GM12891 (cell line): ENCODE measurements at places on chromosomes 6 and 20.
A peak's percentile ranks its signal among the peaks of the same experiment; 100 is the strongest.

- no peak for DNase-seq
These were observed 93.0 kb upstream of the DOK5 start for GRCh38 chr20:54382419-54382818.

GRCh38 chr6:38755207-38755606 lies 40.1 kb downstream of the DNAH8 start:
- DNase-seq = no peak

GRCh38 chr6:166435574-166435973 lies 52.8 kb upstream of the MPC1 start:
- peak; percentile 33 for DNase-seq

DNA sequence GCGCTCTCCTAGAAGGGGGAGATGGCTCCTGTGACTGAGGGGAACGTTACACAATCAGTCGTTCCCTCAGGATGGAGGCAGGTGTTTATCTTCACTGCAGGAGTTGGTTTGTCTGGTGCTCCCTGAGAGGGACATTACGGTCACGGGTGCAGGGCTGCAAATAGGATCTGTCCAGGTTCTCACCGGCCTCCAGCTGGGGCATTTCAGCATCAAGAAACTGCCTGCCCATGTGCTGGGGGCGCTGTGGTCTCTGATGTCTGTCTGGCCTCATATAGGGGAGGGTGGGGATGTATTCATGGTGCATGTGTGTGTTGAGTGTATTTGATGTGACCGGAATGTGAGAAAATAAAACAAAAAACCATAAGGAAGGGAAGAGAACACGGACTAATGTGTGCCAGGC lies 77.1 kb downstream of the TBC1D7 start:
- no peak for DNase-seq

- DNase-seq = no peak
These were observed 689.1 kb upstream of the EYS start for GRCh38 chr6:66396145-66396544.
